ENCODE measurements at places on chromosomes 2 and 18.

GRCh38 chr18:45588376-45589355, 26.6 kb upstream of the SLC14A2 start:
- DNase-seq = no peak

GRCh38 chr2:205216580-205216979, 465.7 kb upstream of the NRP2 start:
- no peak for DNase-seq

DNA sequence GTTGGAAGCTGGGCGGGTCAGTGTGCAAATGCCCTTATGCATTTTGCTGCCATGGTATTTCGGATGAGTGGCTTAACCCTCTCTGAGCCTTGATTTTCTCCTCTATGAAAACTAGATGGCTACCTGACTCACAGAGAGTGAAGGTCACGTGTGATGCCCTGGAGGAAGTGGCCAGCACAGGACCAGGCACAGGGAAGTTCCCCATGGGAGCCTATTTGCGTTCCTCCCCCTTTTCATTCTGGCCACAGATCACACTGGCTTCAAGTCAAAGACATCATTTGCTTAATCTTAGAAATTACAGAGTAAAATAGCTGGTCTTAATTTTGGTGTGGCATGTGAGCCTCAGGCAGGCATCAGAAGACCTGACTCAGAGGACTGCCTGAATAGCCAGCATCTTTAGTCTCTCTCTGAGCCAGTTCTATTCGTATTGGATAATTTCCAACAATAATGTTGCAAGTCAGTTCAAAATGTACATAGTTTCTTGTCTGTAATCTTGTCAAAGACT, 57.6 kb upstream of the CD302 start:
- no peak for DNase-seq

GRCh38 chr2:231388725-231389346, 6.7 kb upstream of the B3GNT7 start:
- DNase-seq = no peak

GRCh38 chr2:144274131-144274530, 245.8 kb downstream of the ZEB2 start:
- DNase-seq = no peak

GRCh38 chr2:17935242-17935885, 56.9 kb downstream of the KCNS3 start:
- no peak for DNase-seq

- DNase-seq = no peak
Measured at GRCh38 chr2:11867926-11868325, 121.5 kb downstream of the LPIN1 start.

DNA sequence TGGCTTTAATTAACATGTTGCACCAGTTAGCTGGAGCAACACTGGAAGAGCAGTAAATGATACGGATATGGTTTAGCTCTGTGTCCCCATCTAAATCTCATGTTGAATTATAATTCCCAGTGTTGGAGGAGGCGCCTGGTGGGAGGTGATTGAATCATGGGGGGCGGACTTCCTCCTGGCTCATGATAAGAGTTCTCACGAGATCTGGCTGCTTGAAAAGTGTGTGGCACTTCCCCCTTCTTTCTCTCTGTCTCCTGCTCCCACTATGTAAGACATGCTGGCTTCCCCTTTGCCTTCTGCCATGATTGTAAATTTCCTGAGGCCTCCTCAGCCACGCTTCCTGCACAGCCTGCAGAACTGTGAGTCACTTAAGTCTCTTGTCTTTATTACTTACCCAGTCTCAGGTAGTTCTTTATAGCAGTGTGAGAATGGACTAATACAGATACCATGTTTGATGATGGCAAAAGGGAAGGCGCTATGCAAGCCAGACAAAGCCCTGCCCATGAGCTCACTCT, 963.6 kb downstream of the SOCS6 start:
- DNase-seq = no peak

- DNase-seq = no peak
Measured at GRCh38 chr2:6443061-6443823, 422.5 kb downstream of the CMPK2 start.

DNA sequence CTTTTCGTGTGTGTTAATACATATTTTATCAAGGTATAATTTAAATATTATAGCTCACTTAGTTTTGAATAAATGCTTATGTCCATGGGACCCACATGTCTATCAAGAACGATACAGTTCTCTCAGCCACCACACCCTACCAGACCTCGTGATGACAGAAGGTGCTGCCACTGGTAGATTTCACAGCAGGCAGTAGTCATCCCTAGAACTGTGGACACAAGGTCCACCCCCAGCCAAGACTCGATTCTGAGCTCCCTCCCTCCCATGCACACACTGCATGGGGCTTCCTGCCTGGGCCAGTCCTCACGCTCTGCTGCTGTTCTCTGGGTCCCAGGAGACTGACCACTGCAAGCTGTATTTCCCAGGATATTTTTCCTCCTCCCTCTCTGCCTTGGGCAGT, 26.5 kb upstream of the CREB1 start:
- no peak for DNase-seq

DNA sequence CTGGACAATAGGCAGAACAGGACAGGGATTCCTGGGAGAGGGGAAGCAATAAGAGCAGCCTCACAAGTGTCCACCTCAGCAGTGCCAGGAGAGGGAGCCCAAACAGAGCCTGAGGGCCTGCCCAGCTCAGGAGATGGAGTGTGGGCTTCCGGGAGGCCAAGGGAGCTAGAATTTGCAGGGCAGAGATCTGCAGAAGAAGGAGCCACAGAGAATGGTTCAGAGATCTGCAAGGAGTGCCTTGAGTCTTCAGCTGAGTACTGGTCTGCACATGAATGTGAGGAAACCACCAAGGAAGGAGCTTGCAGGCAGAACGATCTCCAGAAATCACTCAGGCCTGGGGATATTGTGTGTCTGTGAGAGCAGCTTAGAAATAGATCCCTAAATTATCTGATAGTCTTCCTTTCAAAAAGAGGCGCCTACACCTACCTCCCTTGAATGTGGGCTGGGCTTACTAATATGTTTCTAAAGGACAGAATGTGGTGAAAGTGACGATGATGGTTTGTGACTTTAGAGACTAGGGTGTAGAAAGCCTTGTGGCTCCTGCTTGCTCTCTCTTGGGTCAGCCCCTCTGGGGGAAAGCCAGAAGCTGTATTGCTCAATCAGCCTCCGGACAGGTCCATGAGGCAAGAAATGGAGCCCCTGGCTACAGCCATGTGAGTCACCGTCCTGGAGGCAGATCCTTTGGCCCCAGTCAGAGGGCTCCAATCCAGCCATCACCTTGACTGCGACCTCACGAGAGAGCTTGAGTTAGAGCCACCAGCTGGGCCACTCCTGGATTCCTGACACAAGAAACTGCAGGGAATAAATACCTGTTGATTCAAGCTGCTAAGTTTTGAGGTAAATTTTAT, 7.6 kb upstream of the LPIN1 start:
- no peak for DNase-seq

GRCh38 chr18:3870914-3871313, 420.9 kb downstream of the TGIF1 start:
- DNase-seq = no peak

GRCh38 chr2:41856946-41857345, 190.9 kb upstream of the PKDCC start:
- no peak for DNase-seq

DNA sequence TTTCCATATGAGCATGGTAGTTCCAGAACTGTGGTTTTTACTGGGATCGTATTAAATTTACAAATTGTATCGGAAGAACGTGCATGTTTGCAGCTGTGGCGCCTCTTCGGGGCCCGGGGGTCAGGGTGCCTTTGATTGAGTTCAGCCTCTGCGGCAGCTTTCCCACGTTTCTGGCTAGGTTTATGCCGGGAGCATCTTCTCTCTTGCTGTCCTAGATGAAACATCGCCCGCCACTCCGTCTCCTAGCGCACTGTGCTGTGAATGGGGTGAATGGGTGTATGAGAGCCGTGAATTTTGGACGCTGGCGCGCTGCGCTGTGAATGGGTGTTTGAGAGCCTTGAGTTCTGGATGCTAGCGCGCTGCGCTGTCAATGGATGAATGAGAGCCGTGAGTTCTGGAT, 12.3 kb downstream of the PDCD1 start:
- DNase-seq = no peak

- no peak for DNase-seq
Measured at GRCh38 chr18:56306797-56307196, 331.6 kb downstream of the TXNL1 start.

- DNase-seq = no peak
Measured at GRCh38 chr2:201450954-201451291, 335 bp downstream of the TRAK2 start.

DNA sequence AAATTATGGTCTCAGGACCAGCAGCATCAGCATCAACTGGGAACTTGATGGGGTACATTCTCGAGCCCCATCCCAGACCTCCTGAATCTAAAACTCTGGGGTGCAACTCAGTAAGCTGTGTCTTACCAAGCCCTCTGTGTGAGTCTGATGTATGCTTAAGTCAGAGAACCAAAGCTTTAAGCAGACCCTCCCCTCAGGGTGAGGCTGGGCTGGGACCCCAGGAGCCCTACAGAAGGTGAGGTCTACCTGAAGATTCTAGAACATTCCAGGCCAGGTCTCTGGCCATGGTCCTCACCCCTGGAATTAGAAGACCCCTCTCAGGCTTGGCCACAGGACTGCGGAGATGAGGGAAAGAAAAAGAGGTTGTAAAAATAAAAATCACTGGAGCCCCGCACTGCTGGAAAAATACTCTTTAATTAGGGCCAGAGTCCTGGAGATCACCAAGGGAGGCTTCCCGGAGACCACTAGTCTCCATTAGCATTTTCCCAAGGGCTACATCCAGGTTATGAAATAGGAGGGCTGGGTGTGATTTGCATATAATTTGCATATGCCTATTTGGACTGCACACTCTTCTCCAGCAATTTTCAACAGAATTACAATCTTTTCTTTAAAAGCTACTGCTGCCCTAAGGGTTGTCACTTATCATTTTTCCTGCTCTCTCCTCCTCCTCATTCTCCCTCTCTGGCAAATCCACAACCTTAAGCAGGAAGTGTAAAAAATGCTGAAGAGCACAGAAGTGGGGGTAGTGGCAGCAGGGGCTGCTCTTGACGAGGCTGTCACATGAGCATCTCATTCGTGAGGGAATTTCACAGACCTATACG, 100.2 kb downstream of the ZBTB7C start:
- DNase-seq = no peak

GRCh38 chr2:205715831-205716525, 33.7 kb downstream of the NRP2 start:
- no peak for DNase-seq

DNA sequence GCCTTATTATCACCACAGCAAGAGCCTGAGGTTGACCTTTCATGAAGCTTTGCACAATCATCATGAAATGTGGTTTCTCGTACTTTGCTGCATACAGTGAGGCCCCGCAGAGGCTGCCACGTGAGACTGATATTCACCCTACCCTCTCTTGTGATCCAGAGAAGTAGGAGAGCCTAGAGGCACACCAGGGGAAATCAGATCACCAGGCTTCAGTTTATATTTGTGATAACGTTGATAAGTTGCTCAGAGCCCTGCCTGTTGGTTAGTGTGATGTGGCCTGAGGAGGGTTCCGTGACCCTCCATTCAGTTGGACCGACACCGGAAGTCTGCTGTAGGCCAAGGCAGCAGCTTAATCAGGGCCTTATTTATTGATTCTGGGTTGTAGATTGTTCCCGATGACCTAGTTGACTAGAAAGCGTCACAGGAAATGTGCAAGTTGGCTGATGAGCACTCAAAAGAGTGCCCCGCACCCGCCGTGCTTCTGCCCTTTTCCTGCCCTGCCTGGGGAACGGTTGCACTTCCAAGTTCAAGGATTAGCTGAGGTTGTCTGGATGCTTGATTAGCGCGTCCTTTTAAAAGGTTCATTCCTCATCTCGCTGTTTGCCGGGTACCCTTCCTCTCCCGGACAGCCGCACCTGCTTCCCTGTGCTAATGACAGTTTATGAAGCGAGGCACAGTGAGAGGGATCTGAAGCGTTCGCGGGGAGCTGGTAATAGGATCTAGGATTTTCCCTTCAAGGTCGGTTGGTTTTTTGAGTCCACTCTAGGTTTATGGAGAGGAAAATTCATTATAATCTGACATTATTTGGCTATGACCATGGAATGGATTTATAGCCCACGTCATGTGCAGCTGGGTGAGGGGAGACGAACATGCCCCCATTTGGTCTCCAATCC, 146.4 kb downstream of the SH3RF3 start:
- DNase-seq = no peak

DNA sequence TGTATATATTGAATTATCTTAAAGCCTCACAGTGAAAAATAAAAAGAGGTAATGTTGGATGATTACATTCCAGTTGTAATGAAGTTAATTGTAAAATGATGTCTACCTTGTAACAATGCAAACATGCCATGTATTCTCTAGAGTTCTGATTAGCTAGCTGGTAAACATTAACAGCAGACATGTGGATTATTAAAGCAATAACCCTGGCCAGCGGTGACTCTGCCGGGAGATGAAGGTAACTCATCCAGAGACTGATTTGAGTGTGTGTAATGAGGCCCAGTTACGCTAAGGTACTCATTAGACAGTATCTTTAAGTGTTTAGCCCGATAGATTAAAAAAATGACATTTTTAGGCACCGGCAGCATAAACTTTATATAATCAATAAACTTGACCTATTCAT, 79.6 kb upstream of the REV1 start:
- no peak for DNase-seq

DNA sequence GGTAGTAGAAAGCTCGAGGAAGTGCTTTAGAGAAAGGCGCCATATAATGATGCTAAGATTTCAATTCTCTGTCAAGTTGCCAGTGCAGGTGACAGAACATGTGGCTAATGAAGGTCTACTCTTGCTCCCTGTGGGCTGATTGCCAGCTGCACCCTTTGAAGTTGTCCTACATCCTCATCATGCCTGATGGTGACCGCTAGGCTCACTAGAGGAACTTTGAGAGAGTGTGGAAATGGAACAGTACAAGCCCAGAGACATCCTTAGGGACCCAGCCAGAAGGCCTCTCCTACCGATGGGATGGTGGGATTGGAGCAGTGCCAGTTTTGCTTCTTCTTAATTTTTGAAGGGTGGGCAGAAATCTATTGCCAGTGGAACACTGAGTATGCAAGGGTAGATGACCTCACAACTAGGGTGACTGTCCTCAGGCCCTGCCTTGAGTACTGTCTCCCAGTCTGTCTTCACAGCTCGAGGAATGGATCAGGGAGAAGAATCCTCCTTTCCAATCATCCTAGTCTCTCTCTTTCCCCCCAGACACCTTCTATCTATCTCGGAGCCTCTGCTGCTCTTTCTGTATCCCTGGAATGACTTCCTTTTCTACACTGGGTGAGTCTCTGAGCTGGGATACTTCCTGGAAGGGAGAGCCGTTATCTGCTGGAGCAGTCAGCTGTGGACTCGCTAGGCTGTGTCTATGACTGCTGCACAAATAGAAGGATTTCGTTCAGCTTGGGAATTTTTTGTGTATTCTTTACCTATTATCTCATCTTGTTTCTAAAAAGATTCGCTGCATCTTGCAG, 33.5 kb downstream of the LGALSL start:
- no peak for DNase-seq

- DNase-seq = no peak
Measured at GRCh38 chr2:173159791-173160463, 84.3 kb downstream of the MAP3K20 start.

GRCh38 chr2:11515490-11515981, 18.3 kb upstream of the GREB1 start:
- no peak for DNase-seq

DNA sequence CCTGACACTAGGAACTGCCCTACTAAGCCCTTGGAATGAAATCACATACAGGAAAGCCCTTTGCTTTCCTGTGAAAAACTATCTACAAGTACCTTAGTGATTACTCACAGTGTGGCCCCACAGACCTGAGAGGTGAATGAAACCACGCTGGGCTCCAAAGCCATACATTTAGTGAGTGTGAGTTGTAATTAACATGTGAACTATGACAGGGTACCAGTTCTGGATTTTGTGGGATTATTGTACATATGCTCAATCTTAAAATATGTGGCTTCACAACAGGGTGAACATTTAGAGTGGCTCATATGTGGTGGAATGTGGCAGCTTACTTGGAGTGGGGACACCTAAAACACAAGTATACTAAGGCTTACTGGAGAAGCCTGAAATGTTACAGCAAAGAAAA, 12.3 kb downstream of the KCTD1 start:
- DNase-seq = no peak

Data from stimulated activated CD4-positive, alpha-beta T cell treated with anti-CD3 and anti-CD28 coated beads, TNF-alpha, amount 100 ng/mL, for 1 hour (primary cell).